ENCODE measurements at places on chromosomes 11 and 22.

- no peak for DNase-seq
These were observed 85.6 kb upstream of the TBCEL start for GRCh38 chr11:120938260-120938659.

GRCh38 chr11:128859563-128860441 is 7.3 kb downstream of the KCNJ1 start:
- peak; percentile 39 for DNase-seq

DNA sequence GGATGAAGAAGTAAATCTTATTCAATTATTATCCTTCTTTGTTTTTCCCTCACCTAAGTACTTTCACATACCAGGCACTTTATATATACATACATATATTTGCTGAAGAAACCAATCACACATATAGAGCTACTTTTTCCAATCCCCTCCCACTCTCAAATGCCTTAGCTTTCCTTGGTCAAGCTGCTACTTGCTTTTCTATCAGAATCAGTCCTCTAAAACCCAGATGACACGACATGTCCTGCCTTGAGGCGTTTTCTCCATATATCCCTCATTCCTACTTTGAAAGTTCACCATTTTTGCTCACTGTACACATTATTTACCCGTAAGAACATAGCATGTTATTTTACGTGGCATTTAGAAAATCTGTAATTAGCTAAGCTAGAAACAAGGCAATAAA is 5.4 kb downstream of the RAB38 start:
- DNase-seq, result no peak

DNA sequence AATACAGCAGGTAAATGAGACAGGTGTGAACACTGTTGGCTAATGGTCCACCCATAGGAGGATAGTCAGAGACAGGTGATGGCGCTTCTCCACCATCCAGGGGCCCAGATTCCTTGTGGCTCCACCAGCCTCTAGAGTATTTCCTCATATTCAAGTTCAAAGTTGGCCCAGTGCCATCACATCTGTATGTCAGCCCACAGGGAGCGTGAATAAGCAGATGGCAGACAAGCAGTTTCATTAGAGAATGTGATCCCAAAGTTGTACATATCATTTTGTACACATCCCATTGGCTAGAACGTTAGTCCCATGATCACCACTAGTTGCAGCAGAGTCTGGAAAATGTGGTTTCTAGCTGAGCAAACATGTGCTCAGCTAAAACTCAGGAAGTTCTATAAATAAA is 11.0 kb upstream of the CWF19L2 start:
- DNase-seq, result no peak

GRCh38 chr11:10301656-10302358 is 3.1 kb upstream of the ADM start:
- DNase-seq, result no peak

GRCh38 chr11:133515107-133515506 is 17.2 kb downstream of the OPCML start:
- no peak for DNase-seq

- DNase-seq, result no peak
These were observed 4.2 kb upstream of the GRK2 start for GRCh38 chr11:67261946-67262681.

- DNase-seq, result no peak
These were observed 27.6 kb upstream of the LRRC10B start for GRCh38 chr11:61480994-61481335.

- no peak for DNase-seq
These were observed 100.1 kb downstream of the NAT10 start for GRCh38 chr11:34205326-34206035.

DNA sequence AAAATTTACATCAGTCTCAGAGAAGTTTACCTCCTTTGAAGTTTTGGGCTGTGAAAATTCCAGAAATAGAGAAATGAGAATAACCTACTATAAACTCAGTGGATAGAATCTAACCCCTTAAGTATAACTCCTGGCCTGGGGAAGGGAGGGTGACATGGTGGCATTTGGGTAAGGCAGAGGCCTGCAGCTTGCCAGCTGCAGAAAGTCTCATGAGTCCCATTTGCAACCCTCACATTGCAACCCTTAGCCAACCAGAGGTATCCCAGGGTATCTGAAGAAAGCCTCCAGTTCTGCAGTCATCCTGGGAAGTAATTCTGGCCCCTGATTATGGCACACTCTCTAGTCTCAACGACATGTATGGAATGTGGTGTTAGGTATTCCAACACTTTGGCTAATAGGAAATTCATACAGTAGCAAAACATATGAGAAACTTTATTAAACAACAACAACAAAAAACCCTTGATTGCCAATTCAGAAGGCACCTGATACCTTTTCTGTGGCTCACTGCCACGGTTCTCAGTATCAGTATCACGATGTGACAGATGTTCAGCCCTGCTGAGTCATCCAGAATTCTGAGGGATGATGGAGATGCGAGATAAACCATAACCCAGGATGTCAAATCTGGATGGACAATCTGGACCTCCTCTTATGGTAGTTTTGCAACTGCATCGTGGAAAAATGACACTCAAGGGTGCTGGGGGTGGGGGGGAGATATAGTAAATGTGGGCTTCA is 743.4 kb downstream of the NELL1 start:
- no peak for DNase-seq

- DNase-seq, result peak; percentile 15
These were observed 77.9 kb upstream of the TOP3B start for GRCh38 chr22:22060200-22061084.

- DNase-seq, result no peak
These were observed 59.4 kb upstream of the SYT13 start for GRCh38 chr11:45345491-45345890.

GRCh38 chr11:96863520-96863919 is 473.7 kb downstream of the JRKL start:
- DNase-seq, result no peak
